ENCODE measurements at places on chromosomes 13 and 19.
A peak's percentile ranks its signal among the peaks of the same experiment; 100 is the strongest.

DNA sequence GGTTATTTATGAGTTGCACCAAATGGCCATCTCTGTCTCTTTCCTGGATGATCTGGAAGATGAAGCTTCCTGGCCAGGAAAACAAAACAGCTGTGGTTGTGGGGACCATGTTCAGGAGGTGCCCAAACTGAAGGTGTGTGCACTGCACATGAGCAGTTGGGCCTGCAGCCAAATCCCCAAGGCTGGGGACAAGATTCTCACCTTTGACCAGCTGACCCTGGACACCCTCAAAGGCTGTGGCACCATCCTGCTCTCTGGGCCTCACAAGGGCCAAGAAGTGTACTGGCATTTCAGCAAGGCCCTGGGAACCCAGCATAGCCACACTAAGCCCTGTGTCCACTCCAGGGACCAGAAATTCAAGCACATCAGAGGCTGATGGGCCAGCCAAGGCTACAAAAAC is 84.2 kb downstream of the KCNRG start:
- no peak for ATAC-seq

GRCh38 chr13:69524459-69525150 is 583.0 kb upstream of the ATXN8OS start:
- ATAC-seq: no peak

GRCh38 chr13:114047358-114047881 is 73.5 kb upstream of the C13orf46 start:
- ATAC-seq: peak; percentile 8

- no peak for ATAC-seq
Measured at GRCh38 chr13:34751492-34751891, 190.6 kb upstream of the NBEA start.

- ATAC-seq: no peak
Measured at GRCh38 chr13:49219647-49220035, 497 bp upstream of the MLNR start.

GRCh38 chr13:32316501-32316900 is 1.2 kb downstream of the BRCA2 start:
- no peak for ATAC-seq

DNA sequence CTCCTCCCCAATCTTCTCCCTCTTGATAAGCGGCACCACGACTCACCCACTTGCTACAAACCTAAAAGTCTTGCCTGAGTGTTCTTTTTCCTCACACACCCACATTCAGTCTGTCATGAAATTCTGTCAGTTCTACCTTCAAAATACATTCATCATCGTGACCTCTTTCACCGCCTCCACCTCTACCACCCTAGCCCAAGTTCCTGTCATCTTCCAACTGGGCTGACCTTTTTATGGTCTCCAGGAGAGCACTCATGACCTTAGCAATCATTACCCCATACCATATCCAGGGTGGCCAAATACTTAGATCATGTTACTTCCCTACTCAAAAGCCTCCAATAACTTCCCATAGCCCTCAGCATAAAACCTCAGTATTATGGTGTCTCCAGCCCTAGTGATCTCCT is 110.4 kb upstream of the TSC22D1 start:
- ATAC-seq: no peak

DNA sequence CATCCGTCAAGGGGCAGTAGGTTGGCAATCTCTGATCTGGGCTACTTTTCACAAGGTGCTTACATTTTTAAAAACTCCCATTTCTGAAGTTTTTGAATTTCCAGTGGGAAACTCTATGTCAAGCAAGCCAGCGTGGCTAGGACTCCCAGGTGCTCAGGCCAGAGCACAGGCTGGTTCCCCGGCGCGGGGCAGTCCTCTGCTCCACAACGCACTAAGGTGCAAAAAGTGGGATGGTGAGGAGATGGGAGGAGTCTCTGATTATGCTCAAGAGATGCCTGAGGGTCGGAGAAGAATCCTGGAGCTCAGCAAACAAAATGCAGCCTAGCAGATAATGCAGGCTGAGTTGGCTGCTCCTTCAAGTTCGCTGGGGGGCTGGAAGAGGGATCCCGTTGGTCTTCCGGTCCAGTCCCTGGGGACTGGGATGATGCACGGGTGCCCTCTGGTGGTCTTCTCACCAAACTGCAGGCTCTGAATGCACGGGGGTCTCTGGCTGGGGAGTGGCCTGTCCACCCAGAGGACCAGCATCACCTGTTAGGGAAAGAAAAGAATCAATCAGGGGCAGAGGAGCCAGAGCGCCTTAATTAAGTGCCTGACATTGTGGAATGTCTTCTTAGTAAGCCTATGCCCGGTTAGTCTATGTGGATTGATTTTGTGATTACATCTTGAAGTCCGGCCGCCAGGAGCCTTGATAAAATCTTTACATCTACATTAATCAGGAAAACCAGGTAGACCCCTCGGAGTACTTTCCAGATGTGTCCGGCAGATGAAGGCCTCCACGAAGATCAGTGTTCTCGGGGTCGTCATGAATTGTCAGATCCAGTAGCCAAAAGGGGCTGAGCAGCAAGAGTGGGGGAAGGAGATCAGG is 244.4 kb upstream of the MAB21L1 start:
- peak; percentile 43 for ATAC-seq

GRCh38 chr13:109577191-109577700 is 209.1 kb downstream of the IRS2 start:
- ATAC-seq: no peak

DNA sequence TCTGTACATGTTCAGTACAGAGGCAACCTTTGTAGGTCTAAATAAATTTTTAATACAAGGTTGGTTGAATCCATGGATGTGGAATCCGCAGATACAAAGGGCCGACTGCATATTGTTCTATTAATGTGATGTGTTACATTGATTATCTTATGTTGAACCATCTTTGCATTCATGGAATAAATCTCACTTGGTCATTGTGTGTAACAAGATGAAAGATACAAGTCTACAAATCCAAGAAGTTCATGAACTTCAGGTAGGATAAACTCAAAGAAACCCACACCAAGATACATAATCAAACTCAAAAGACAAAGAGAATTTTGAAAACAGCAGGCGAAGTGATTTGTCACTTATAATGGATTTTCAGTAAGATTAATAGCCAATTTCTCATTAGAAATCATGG is 8.0 kb upstream of the TFDP1 start:
- no peak for ATAC-seq

- peak; percentile 85 for ATAC-seq
Measured at GRCh38 chr19:507286-508203, at the start of gene TPGS1. TPGS1 (plus strand) TSS chr19:507497; CDS start chr19:507507, 10 bp downstream.

- ATAC-seq: no peak
Measured at GRCh38 chr13:86090181-86090580, 291.0 kb upstream of the SLITRK6 start.

- peak; percentile 93 for ATAC-seq
Measured at GRCh38 chr13:29693275-29693945, 97.9 kb upstream of the SLC7A1 start.

DNA sequence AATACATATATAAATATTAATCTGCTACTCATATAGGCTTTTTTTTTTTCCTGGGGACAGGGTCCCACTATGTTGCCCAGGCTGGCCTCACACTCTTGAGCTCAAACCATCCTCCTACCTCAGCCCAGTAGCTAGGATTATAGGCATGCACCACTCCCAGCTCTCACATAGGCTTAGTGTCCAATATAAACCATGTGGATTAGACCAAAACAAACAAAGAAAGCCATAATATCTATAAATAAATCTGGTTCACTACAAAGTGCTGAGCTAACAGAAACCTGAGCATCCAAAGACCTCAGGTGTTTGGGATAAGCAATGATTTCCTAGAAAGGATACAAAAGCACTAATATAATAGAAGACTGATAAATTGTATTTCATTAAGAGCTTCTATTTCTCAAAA is 26.0 kb downstream of the TBC1D4 start:
- peak; percentile 45 for ATAC-seq

DNA sequence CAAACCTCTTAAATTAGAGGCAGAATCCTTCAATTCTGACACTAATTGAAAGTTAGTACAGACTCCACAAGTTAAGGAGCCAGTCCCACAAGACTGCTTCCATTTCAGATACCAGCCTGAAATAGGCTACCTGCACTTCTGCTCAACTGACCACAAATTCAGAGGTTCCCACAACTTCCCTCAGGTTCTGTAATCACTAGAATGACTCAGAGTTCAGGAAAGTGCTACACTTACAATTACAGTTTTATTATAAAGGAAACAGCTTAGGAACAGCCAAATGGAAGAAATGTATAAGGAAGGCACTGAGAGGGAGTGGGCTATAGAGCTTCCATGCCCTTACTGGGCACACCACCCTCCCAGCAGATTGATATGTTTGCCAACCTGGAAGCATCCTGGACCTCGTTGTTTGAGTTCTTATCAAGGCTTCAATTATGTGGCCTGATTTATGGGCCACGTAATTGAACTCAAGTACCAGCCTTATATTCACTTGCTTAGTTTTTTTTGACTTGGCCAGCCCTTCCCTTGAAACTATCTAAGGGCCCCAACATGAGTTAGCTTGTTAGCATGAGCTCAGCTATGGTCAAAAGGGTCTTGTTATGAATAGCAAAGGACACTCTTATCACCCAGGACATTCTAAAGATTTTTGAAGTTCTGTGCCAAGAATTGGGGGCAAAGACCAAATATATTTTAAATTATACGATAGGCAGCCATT is 25.9 kb downstream of the NBEA start:
- no peak for ATAC-seq

- ATAC-seq: no peak
Measured at GRCh38 chr13:30442926-30443325, 20.6 kb downstream of the UBE2L5 start.

DNA sequence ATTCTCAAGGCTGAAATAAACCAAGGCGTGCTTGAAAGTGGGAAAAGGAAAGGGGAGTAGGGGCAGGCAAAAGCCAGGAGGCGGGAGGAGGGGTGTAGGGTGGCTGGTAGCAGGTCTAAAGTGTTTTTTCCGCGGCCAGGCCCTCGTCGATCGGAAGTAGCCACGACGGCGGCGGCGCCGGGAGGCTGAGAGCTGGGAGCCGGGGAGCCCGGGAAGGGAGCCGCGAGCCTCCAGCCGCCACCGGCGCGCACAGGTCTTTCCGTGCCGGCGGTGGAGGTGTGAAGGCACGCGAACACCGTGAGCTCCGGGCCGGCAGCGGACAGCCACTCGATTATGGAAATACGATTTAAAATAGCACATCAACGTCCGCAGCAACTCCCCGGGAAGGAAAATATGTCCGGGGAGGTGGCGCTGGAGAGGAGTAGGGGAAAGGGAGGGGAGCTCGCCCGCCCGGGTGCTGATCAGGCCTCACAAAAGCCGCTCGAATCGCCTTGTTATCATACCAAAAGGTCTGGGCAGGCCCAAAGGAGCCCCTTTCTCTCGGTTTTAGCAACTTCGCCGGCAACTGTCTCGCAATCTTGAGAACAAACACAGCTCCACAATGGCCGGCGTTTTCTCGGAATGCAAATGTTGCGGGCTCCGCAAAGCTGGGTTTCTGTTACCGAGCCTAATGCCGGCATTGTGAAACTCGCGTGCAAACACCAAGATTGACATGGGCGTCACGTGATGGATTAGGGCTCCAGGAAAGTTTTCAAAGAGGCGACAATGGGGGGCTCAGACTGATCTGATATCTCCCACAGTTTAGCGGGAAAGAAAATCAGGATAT is 2.9 kb upstream of the PCDH8 start:
- ATAC-seq: peak; percentile 27

DNA sequence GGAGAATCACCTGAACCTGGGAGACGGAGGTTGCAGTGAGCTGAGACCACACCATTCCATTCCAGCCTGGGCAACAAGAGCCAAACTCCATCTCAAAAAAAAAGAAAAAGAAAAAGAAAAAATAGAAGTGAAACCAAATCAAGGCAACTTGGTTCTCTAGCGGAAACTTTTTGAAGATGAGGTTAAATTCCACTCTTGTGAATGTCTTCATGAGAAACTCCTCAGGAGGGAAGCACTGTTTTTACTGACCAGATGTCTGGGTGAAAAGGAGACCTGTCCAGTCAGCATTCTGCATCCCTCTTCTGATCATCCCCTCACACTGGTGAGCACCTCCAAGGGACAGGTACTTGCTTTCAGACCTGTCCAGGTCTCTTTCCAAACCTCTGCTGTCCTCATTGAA is 15.8 kb downstream of the BRD4 start:
- no peak for ATAC-seq

- ATAC-seq: no peak
Measured at GRCh38 chr19:39253374-39254149, 4.9 kb upstream of the IFNL4 start.

- no peak for ATAC-seq
Measured at GRCh38 chr19:45020071-45020470, 18.8 kb upstream of the CLASRP start.

DNA sequence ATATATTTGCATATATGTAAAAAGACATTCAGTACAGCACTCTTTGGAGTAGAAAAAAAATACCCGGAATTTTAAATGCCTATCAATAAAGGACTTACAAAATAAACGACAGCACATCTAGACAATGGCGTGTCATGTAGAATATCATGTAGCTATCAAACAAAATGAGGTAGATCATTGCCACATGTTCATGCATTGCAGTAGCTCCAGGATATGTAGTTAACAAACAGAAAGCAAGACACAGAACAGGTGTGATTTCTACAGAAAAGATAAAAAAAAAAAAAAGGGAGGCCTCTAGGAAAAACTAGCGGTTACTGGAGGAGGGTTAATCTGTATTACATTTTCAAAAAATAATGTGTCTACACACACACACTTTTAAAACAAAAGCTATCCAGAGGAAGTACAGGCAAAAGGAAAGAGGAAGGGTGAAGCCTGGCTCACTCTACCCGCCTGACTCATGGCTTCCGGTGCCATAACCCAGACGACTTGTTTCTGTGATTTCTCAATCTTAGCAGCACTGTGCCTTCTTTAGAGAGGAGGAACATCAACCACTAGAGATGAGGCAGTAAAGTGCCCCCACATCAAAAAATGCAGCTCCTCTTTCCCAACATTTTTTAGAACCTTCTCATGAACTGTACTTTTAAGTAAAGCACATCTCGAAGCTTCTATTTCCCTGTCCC is 6.9 kb downstream of the KCTD12 start:
- ATAC-seq: peak; percentile 96

- ATAC-seq: no peak
Measured at GRCh38 chr13:90622541-90622940, 724.9 kb upstream of the MIR17HG start.

DNA sequence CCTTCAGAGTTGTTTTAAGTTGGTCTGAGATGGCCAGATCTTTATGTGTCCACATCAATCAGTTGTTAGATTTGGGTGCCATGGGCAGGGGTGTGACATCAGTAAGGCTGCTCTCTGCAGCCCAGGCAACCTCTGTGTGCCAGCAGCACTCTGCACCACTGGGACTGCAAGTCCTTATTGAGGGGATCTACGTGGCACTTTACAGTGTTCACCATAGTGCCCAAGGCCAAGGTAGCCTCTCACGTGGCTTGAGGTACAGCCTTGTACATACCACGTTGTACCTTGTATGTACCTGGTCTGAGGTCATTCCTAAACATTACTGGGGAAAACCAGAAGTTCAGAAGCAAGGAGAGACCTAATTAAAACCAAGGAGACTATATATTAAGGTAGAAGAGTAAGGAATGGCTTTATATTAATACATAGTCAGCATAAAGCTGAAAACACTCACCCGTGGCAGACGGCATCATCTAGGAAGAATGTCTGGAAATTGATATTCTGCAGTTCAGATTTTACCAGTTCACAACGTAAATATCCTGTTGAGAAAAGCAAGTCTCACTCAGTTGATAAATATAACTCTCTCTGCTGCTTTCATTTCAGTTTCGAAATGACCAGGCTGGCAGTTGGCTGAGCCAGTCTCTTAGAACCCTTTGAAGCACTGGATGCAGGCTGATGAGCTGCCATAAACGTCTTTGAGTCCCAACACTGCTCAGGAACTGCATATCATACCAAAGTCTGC is 128.8 kb downstream of the ZDHHC20 start:
- ATAC-seq: no peak

- no peak for ATAC-seq
Measured at GRCh38 chr13:99034333-99035085, 56.6 kb upstream of the DOCK9 start.
